Activated CD4-positive, alpha-beta memory T cell treated with anti-CD3 and anti-CD28 coated beads, Interleukin-2, amount 10 ng/mL, durations not matched to agents 7 days and 5 days (primary cell): ENCODE measurements at places on chromosomes 3 and 15. TPM values are rescaled to one million over a fixed set of nuclear protein-coding genes. Genes with fewer than 3 reads are reported as not detected.
A peak's percentile ranks its signal among the peaks of the same experiment; 100 is the strongest.

GRCh38 chr3:159787178-159787574 is 201.5 kb upstream of the IL12A start:
- H3K27me3 ChIP-seq = peaks cover 20% of the 10 kb centered on the region
- no peak for DNase-seq
- H3K4me3 ChIP-seq = no peak overlapping the region

- no peaks in the 10 kb centered on the region for H3K4me1 ChIP-seq
- H3K27me3 ChIP-seq = no peaks in the 10 kb centered on the region
- DNase-seq = no peak
- H3K4me3 ChIP-seq = no peak overlapping the region
- no peak overlapping the region for H3K27ac ChIP-seq
Measured at GRCh38 chr3:168575750-168576149, 480.0 kb upstream of the GOLIM4 start.

GRCh38 chr15:82793737-82794136 is 12.1 kb downstream of the FSD2 start:
- no peak for DNase-seq
- no peak overlapping the region for H3K4me3 ChIP-seq
- H3K36me3 ChIP-seq = no peaks in the 10 kb centered on the region
- peaks cover 18% of the 10 kb centered on the region for H3K27me3 ChIP-seq
- H3K27ac ChIP-seq = no peak overlapping the region

DNA sequence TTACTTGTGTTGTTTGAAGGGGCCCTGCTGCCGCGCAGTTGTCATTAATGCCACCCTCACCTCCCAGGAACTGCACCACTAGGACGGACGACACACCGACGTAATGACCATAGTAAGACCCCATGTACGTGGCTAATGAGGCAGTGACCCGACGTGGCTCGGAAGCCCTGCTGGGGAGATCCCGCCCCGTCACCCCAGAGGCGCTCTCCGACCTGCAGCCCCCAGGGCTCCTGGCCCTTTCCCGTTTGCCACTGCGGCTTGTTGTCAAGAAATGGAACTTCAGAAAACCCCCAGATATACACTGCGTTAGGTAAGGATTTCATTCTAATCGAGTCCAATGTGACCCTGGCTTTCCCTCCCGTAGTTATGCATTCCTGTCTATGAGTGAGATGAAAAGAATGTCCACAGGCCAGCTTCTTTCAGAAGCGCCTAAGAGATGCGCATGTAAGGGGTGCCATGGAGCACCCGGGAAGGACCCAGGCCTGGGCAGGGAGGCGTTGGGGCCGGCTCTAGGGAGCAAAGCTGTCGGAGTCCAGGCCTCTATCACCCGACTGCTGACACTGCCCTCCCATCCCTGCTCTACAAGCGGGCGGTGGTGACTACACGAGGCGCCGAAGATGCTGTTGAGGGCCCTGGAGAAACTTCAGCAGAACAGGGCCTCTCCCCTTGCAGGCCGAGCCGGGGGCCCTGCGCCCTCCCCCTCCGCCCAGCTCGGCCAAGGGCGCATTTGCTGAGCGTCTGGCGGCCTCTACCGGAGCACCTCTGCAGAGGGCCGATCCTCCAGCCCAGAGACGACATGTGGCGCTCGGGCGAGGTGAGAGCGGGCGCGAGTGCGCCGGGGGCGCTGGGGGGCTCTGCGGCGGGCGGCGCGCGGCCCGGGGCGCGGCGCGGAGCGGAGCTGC is at the start of gene GABRA5:
GABRA5 (plus strand) TSS at position 765 of the 902 bp plus-strand sequence. CDS start 2,187 bp downstream, outside the sequence.
- peaks cover 18% of the 10 kb centered on the region for H3K27me3 ChIP-seq
- H3K36me3 ChIP-seq = no peaks in the 10 kb centered on the region
- DNase-seq = no peak
- no peak within 1 kb of the TSS for H3K27ac ChIP-seq
- no peaks in the 10 kb centered on the region for H3K4me1 ChIP-seq
- H3K4me3 ChIP-seq = no peak within 1 kb of the TSS

DNA sequence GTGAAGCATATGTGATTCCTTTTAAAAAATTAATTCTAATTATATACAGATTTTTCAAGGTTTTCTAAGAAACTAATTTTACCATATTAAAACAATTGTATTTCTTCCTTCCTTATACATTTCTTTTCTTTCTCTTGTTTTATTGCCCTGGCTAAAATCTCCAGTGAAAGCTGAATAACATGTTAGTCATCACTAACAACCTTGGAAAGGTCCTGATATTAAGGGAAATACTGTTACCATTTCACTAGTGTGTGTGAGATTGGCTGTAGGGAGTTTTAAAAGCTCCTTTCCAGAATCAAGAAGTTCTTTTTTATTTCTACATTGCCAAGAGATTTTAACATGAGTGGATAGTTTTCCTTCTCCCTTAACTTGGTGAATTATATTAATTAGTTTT is 229.7 kb upstream of the EIF1B start:
- no peak for DNase-seq
- no peak overlapping the region for H3K4me3 ChIP-seq
- H3K27me3 ChIP-seq = no peaks in the 10 kb centered on the region
- H3K27ac ChIP-seq = no peak overlapping the region
- no peaks in the 10 kb centered on the region for H3K36me3 ChIP-seq

The ROPN1 gene
- not detected for total RNA-seq

GRCh38 chr3:34012102-34012461 is 213.7 kb downstream of the PDCD6IP start:
- H3K4me3 ChIP-seq = no peak overlapping the region
- no peaks in the 10 kb centered on the region for H3K27me3 ChIP-seq
- H3K36me3 ChIP-seq = no peaks in the 10 kb centered on the region
- H3K27ac ChIP-seq = no peak overlapping the region
- no peak for DNase-seq

The ARRDC4 gene
- total RNA-seq = 0.13 TPM

The IL17RE gene
- total RNA-seq = 3.0 TPM

GRCh38 chr15:41493902-41494189 is 172 bp downstream of the ITPKA start:
- H3K4me1 ChIP-seq = peaks cover 29% of the 10 kb centered on the region
- H3K36me3 ChIP-seq = no peaks in the 10 kb centered on the region
- peak overlapping the region; percentile 61 for H3K4me3 ChIP-seq
- no peak overlapping the region for H3K27ac ChIP-seq
